ENCODE measurements at places on chromosomes 12 and 14.

- DNase-seq: no peak
These were observed 42.6 kb downstream of the TRAF3 start for GRCh38 chr14:102819747-102820330.

GRCh38 chr14:100823413-100824080, 2.4 kb upstream of the MEG3 start:
- no peak for DNase-seq

- no peak for DNase-seq
These were observed 99.9 kb downstream of the TMTC3 start for GRCh38 chr12:88241862-88242570.

- no peak for DNase-seq
These were observed 110.6 kb downstream of the CACNA1C start for GRCh38 chr12:2163177-2163941.

DNA sequence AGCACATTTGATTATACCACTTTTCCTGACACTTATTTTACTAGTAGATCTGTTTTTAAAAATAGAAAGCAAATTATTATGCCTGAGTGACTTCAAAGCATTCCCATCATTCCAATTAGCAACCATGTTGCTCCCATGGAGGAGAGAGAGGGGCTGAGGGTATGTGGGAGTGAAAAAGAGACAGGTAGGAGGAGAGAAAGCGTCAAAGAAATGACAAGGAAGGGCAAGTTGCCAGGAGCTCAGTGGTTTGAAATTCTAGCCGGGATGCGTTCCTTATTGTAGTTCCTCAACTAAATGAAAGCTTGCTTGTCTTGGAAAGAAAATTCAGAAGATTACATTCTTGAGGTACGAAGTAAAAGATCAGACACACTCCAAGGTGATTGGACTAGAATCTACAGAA, 92.4 kb upstream of the PKP2 start:
- no peak for DNase-seq

DNA sequence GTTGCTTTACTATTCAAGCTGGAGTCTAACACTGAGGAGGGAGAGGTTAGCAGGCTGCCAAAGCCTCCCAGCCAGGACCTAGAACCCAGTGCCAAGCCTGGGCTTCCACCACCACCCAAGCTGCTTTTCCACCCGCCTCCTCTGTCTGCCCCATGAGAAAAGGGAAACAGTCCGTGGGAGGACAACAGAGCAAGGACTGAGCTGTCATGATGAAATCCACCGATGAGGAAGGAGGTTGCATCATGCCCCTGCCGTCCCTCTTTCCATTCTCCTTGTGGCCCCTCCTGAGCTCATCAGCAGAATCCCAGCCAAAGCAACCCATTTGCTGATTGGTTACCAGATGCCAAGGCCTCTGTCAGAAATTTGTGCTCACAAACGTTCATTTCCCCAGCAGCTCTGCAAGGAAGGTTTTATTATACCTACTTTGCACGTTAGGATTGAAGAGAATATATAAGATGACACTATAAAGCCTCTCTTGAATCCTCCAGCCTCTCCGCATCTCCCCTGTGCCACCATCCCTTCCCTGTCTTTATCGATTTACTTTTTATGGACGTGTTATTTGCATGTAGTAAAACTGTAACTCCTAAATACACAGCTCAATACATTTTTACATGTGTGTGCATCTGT, 6.3 kb upstream of the SERPINA1 start:
- DNase-seq: no peak

DNA sequence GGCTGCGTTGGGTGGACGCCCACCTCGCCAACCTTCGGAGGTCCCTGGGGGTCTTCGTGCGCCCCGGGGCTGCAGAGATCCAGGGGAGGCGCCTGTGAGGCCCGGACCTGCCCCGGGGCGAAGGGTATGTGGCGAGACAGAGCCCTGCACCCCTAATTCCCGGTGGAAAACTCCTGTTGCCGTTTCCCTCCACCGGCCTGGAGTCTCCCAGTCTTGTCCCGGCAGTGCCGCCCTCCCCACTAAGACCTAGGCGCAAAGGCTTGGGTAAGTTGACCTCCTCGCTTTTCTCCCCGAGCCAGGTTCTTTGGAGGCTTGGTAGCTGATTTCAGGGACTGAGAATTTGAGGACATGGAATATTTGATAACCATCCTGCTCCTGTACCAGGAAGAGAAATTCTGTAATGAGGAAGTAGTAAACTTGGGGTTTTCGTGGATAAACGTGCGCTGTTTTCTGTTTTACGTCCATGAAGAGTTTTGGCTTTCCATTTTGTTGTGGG, 530 bp downstream of the APAF1 start:
- DNase-seq: no peak

- DNase-seq: no peak
These were observed 35.8 kb downstream of the NFKBIA start for GRCh38 chr14:35368583-35369392.

- DNase-seq: no peak
These were observed 57.4 kb downstream of the FOXN3 start for GRCh38 chr14:89359477-89360222.

DNA sequence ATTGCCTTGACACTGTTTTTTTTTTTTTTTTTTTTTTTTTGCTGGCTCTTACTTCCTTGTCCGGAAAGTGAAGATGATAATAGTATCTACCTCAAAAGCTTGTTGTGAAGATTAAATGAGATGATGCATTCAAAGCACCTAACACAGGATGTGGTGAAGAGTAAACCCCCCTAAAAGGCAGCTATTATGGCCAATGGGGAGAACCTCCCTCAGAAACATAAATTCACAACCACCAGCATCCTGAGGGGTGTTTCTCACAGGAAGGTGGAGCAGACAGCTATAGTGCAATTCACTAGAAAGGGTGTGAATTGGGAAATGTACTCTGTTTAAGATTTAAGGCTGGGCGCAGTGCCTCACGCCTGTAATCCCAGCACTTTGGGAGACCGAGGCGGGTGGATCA, 85.4 kb upstream of the CRY1 start:
- DNase-seq: no peak

- DNase-seq: no peak
These were observed 639.9 kb upstream of the FBXO33 start for GRCh38 chr14:40072175-40072574.

GRCh38 chr14:76876076-76876475, 49.9 kb downstream of the LRRC74A start:
- DNase-seq: peak; percentile 15

GRCh38 chr12:101806265-101806664, 24.5 kb downstream of the GNPTAB start:
- no peak for DNase-seq

DNA sequence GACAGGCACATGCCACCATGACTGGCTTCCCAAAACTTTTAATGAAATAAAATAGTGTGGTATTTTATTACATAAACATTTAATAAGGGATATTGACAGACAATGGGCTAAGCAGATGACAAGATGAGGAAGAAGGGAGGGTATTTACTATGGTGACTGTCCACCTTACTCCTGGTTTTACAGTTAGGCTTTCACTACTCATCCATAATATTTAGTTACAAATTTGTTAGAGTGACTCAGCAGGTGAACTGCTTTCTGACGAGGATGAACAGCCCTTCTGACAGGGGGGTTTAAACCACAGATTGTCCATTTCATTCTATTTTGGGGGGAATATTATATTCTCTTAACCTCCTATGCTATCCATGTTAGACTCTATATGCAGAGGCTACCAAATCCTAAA, 3.6 kb upstream of the PALS1 start:
- DNase-seq: no peak

DNA sequence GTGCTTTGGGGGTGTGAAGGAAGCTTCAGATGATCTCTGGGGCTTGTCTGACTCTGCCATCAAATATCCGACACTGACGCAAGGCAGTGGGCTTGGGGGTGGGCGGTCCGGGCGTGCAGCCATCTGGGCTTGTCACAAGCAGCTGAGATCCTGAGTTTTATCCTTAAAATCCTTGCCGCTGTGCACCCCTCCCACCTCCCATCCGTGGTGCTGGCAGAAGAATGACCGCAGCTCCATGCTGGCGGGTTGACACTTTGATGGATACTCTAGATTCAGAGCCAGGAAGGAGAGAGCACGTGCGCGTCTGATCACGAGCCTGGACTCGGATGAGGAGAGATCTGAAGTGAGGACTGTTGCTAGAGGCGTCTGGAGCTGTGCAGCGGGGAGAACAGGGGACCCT, 3.0 kb downstream of the ZFYVE21 start:
- no peak for DNase-seq

- DNase-seq: no peak
These were observed 2.5 kb downstream of the SLC38A1 start for GRCh38 chr12:46266382-46266791.

DNA sequence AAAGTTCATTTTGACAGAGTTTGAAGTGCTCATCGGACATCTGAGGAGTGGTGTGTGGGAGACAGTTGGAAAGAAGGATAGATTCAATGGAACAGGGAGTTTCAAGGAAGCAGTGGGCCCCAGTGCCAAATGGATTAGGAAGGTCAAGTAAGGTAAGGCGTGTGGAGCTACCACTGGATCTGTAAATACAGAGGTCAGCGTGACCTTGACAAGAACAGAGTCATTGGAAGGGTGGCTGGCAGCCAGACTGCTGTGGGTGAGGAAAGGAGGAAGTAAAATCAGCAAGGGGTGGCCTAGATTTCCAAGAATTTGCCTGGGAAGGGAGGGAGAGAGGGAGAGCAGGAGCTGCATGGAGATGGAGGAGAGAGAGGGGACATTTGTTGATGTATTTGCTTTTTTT, 68.2 kb upstream of the IGF1 start:
- DNase-seq: no peak

- DNase-seq: no peak
These were observed 46.8 kb downstream of the TRMT5 start for GRCh38 chr14:60933920-60934655.

- DNase-seq: no peak
These were observed 11.9 kb downstream of the SPRYD3 start for GRCh38 chr12:53067074-53067992.
